ENCODE measurements at places on chromosomes 11 and 22.

GRCh38 chr11:117528097-117528721 is 200.6 kb downstream of the CEP164 start:
- no peak for DNase-seq

DNA sequence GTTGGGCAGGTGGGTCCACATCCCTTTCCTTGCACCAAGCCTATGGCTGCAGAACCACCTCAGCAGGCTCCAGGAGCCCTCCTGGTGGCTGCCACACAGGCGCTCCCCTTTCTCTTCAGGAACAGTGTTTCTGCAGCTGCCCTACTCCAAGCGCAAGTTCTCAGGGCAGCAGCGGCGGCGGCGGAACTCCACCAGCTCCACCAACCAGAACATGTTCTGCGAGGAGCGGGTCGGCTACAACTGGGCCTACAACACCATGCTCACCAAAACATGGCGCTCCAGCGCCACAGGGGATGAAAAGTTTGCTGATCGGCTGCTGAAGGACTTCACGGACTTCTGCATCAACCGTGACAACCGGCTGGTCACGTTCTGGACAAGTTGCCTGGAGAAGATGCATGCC is 38.2 kb upstream of the YWHAH start:
- DNase-seq = no peak

DNA sequence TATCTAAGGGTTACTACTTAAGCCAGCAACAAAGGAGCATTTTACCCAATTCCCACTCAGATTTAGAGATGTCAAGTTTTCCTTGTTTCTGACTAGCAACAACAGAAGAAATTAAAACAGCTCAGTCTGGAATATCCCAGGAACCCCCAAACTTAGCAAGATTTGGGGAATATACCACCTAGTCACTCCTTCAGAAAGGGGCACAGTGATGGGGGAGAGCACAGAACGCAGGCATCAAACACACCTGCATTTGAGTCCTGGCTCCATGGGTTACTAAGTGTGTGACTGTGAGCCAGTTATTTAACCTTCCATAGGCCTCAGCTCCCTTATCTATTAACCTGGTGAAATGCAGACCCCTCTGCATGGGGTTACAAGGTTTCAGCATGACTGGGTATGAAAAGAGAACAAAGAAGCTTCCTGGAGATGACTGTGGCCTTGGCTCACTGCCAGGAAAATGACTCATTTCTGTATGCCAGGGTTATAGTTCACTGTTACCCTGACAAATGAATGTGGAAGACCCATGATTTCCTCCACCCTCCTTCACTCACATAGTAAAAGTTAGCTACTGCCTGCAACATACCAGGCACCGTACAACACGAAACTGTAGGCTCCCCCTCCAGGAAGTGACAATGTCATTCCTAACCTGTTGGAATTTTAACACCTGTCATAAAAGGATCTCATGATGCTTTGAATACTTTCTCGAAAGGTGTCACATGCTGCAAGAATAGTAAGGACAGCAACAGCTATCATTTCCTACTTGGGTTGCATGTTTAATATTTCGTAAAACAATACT is 79.6 kb downstream of the ME3 start:
- DNase-seq = peak; percentile 86

GRCh38 chr11:117750916-117751662 is 45.9 kb downstream of the DSCAML1 start:
- no peak for DNase-seq

DNA sequence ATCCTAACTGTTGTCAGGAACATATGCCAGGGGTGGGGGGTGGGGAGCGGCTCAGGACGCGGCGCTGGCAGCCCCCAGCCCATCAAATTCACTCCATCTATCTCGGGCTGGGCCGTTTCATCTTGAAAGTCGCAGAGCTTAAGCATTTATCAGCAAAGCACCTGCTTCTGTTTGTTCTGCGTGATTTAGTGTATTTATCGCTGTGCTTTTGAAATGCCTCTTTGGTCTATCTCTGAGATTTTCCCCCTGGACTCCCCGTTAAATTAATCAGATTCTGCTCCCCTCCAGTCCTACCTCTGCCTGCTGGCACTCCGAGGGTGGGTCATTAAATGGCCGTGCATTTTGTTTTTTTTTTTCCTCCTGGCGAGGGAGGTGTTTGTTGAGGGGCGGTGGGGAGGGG is 446.2 kb downstream of the TBC1D22A start:
- DNase-seq = no peak

GRCh38 chr11:121634889-121635288 is 182.1 kb upstream of the SORL1-AS1 start:
- peak; percentile 96 for DNase-seq

- peak; percentile 98 for DNase-seq
These were observed 59.5 kb upstream of the PRSS23 start for GRCh38 chr11:86740628-86741483.

GRCh38 chr11:82305123-82305522 is 428.5 kb downstream of the FAM181B start:
- DNase-seq = no peak

GRCh38 chr11:75602951-75603350 is 40.9 kb downstream of the SERPINH1 start:
- peak; percentile 67 for DNase-seq

DNA sequence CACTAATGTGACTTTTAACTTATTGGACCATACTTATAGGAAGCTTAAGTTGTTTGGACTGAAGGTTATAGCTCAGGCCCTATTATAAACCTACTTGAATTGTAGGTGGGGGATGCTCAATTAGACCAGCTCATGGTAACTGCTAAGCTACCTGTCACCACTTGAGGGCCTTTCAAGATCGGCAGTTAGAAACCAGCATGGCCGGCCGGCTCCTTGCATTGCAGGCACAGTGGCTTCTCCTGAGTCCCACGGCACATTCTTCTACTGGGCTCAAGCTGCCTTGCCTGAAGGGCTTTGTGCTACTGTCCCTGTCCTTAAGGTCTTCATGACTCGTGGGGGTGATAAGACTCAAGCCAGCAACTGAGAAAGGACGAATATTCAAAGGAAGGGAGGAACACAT is 70.8 kb downstream of the TBC1D22A start:
- DNase-seq = peak; percentile 46

DNA sequence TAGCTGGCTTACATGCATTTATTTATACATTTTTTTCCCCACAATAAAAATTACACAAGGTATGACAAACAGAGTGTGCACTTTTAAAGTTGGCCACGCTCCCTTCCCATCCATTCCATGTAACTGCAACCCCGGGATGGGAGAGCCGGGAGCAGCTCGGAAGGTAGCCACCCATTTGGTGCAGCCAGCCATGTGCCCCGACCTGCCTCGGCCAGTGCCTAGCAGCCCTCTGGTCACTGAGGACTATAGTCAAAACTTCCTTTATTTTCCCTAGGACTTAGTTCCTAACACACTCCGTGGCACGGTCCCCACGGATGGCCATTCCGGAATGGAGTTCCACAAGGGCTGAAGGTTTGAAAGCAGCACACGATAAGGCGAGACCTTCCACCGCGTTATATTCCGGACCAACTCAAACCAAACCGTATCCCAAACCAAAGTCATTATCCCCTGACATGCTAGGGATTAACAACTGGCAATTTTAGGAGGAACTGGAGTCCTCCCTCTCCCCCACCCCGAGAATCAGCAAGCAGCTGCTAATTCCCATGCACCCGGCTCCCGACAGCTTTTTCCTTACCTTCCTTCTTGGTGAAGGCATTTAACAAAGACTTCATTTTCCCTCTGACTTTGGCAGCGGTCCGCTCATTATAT is 426.4 kb downstream of the SHANK2 start:
- DNase-seq = no peak

GRCh38 chr11:69308936-69309615 is 15.1 kb downstream of the MYEOV start:
- no peak for DNase-seq

GRCh38 chr11:59000003-59000402 is 60.7 kb downstream of the GLYATL1 start:
- DNase-seq = no peak

DNA sequence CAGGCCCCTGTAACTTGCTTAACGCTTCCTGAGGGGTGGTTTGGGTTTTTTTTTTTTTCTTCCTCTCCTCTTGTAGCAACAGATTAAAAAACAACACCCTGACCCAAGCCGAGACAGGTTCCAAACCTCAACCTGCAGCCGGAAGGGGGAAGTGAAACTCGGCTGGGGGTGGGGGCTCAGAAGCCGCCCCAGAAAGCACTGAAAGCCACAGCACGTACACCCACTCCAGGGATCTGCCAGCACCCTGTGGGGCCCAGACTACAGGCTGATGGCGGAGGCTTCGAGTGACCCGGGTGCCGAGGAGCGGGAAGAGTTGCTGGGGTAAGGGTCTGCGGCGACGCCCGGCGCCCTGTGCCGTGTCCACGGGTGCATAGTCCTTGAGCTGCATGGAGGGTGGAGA is at the start of gene LSP1:
TSS of gene LSP1 (plus strand) at position 208 of the 400 bp plus-strand sequence. CDS start at position 269, 61 bp downstream.
- no peak for DNase-seq

- no peak for DNase-seq
These were observed 44.3 kb downstream of the RASSF10 start for GRCh38 chr11:13053255-13053917.

DNA sequence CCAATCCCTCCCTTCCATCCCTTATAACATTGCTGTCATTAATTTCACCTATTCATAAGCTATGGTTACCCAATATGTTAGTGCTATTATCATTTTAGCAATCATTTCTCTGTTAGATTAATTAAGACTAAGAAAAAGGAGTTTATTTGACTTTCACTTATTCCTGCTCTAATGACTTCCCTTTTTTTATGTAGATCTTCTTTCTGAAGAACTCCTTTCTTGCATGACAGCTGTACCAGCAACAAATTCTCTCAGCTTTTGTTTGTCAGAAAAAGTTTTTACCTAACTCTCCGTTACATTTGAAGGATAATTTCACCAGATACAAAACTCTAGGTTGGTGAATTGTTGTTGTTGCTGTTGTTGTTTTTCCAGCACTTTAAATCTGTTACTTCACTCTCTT is 28.6 kb upstream of the OR8B8 start:
- DNase-seq = no peak

GRCh38 chr11:1300569-1301187 is 8.8 kb downstream of the TOLLIP start:
- no peak for DNase-seq

DNA sequence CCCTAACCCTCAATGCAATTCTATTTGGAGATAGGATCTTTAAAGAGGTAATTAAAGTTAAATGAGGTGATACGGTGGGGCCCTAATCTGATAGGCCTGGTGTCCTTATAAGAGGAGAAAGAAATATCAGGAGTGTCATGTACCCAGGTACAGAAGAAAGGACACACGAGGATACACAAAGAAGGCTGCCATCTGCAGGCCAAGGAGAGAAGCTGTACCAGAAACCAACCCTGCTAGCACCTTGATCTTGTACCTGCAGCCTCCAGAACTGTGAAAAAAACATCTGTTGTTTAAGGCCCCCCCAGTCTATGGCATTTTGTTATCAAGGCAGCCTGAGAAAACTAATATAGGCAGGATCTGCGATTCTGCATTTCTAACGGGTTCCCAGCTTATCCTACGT is 44.2 kb downstream of the FBXO7 start:
- no peak for DNase-seq
